Activated CD4-positive, CD25-positive, alpha-beta regulatory T cell (primary cell): ENCODE measurements at places on chromosomes 6 and 20.

DNA sequence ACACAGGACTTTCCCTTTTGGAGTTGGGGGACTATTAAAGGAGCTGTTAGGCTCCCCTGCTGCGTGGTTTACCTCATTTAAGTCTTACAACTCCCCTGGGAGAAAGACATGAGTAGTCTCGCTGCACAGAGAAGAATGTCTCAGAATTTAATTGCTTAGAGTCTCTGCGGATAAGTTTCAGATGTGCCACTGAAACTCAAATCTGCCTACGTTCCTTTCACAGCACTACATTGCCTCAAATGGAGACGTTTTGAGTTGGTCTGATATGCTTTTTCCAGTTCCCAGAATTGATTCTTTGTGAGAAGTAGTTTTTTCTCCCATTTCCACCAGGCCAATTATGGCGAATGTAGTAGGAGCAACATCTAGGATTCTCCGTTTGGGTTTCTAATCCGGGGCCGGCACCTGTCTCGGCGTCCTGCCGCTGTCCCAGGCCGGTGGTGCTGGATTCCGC, 532 bp upstream of the SLC35F1 start:
- DNase-seq, result no peak

GRCh38 chr6:15516378-15516777, 146.4 kb downstream of the DTNBP1 start:
- no peak for DNase-seq

- no peak for DNase-seq
Observed at GRCh38 chr6:159914565-159914923, 23.8 kb downstream of the MAS1 start.

DNA sequence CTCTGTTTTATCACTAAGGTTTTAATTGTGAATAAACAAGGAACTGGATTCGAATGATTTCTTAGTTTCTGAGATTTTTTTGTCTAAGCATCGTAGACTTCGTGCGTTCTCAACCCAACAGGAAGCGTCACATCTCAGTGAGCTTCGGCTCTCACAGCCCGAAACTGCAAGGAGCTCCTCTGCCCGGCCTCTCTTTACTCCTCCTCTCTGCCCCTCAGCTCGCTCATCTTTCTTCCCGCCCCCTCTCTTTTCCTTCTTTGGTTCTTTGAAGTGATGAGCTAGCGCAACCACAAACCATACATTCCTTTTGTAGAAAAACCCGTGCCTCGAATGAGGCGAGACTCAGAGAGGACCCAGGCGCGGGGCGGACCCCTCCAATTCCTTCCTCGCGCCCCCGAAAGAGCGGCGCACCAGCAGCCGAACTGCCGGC, 480 bp upstream of the NT5E start:
- no peak for DNase-seq

DNA sequence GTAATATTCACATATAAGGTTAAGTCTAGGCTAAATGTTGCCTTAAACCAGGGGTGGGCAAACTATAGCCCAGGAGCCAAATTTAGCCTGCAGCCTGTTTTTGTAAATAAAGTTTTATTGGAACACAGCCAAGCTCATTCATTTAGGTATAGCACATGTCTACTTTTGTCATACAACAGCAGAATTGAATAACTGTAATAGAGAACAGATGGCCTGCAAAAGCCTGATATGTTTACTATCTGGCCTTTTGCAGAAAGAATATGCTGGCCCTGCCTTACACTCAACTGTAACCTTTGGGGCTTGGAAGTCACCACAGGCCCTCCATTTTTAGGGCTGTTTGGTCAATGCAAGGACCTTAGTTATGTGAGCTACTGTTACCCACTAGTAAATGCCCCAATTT, 17.7 kb upstream of the BCLAF1 start:
- no peak for DNase-seq

GRCh38 chr20:35314816-35315631, 22.8 kb upstream of the FAM83C start:
- no peak for DNase-seq

DNA sequence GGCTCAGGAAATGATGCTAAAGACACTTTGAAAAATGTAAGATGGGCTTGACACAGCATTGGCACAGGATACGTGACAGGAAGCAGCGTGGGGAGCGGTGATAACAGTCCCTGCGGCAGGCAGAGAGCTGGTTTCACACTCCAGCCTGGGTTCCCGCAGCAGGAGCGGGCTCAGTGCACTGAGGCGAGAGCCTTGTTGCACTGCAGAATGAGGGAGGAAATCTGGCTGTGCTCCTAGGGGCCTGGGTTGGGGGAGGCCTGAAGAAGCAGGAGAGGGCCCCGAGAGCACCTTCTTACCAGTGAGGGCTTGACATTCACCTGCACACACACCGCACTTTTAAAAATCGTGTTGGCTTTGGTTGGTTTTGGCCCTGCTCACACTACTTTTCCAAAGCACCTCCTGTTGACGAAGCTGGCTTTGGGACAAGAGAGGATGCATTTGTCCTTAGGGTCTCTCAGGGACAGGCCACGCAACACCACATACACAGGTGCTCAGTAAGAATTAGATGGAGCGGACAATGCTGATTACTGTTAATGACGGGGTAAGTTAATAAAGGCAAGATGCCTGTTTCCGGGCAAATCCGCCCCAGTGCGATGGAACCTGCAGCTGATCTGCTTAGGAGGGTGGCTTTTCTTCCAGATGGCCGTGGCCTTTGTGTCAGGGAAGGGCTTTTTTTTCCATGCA, 49.4 kb upstream of the ARMC2 start:
- peak; percentile 6 for DNase-seq

DNA sequence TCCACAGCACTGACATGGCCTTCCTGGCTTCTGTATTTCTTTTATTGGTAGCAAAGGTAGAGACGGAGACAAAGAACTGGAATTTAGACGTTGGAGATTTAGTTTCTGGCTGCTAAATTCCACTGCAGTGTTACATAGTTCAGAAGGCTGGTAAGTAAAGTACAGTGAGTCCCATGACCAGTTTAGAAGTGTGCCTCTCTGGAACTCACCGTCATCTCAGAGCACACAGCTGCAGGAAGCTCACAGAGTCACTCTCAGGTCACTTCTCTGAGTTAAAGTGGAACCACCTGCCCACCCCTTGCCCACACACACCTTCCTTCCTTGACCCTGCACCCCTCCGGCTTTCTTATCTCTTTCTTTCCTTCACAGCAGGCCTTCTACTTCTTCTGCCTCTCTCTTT, 19.6 kb upstream of the BMP6 start:
- no peak for DNase-seq
